ENCODE measurements at places on chromosomes 7 and 10. TPM values are rescaled to one million over a fixed set of nuclear protein-coding genes. Genes with fewer than 3 reads are reported as not detected.

The HOXA2 gene
- total RNA-seq = 0.30 TPM

The SEC61A2 gene
- total RNA-seq = 14.5 TPM

The NKX1-2 gene
- not detected for total RNA-seq

The NPY gene
- not detected for total RNA-seq

The EMX2 gene
- 0.19 TPM for total RNA-seq

The MAT1A gene
- 0.11 TPM for total RNA-seq

The HABP2 gene
- total RNA-seq = not detected

The ZNF239 gene
- 1.7 TPM for total RNA-seq

The ZNF37A gene
- total RNA-seq = 9.4 TPM

The ANKRD2 gene
- total RNA-seq = 138 TPM

The ADAM22 gene
- total RNA-seq = 3.4 TPM

The CUZD1 gene
- total RNA-seq = 0.35 TPM

The SHH gene
- total RNA-seq = not detected

The SFTPA1 gene
- total RNA-seq = 0.19 TPM

The CALCR gene
- not detected for total RNA-seq

The CYP2C19 gene
- not detected for total RNA-seq
